Placental pericyte (primary cell): ENCODE measurements at places on chromosomes 11 and 22. TPM values are rescaled to one million over a fixed set of nuclear protein-coding genes. Genes with fewer than 3 reads are reported as not detected.

The TP53I11 gene
- total RNA-seq = 11.6 and 21.2 TPM in 2 replicates

The TSPAN18 gene
- total RNA-seq = under 0.01 and 0.66 TPM in 2 replicates

The CLMP gene
- 267 and 619 TPM in 2 replicates for total RNA-seq

The YPEL1 gene
- total RNA-seq = 0.14 and 0.22 TPM in 2 replicates

The TCN1 gene
- not detected in 2 replicates for total RNA-seq

The MMP10 gene
- 0.22 and 22.3 TPM in 2 replicates for total RNA-seq

The TSGA10IP gene
- total RNA-seq = not detected in 2 replicates

The INS gene
- not detected in 2 replicates for total RNA-seq

The SCO2 gene
- 3.7 and 4.9 TPM in 2 replicates for total RNA-seq

The VWA5A gene
- 1.5 and 25.2 TPM in 2 replicates for total RNA-seq

The TMEM151A gene
- total RNA-seq = 0.88 TPM in 1 of 2 replicates, not detected in the other

The TBX10 gene
- total RNA-seq = not detected in 2 replicates

The TUBA8 gene
- total RNA-seq = 0.43 and 0.66 TPM in 2 replicates

The TECTA gene
- 0.57 and 2.2 TPM in 2 replicates for total RNA-seq

The SIK3 gene
- 21.9 and 23.0 TPM in 2 replicates for total RNA-seq

The ETS1 gene
- 33.7 and 91.2 TPM in 2 replicates for total RNA-seq

The UPK2 gene
- not detected in 2 replicates for total RNA-seq
